ENCODE measurements at places on chromosomes 4 and X. TPM values are rescaled to one million over a fixed set of nuclear protein-coding genes. Genes with fewer than 3 reads are reported as not detected.

Gene XAGE5
- total RNA-seq, result not detected

Gene NXT2
- 4.6 TPM for total RNA-seq

DNA sequence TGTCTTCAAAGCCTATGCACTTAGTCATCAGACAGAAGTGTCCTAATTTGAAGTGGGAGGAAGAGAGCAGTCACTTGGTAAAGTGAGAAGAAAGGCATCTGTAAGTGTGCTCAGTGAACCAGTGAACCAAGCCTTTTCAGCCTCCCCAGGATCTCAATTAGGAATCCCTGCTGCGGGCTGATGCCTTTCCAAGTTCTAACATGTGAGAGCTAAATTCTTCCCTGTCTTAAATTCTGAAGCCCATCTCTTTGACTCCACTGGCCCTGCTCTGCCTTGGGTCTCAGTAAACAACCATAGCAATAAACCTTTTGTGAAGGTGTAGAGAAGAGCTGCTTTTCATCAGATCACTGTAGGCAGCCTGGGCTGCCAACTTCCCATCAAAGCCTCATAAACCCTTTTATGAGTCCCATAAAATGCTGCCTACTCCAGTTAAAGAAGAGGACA lies 701.2 kb upstream of the LCORL start:
- H3K4me1 ChIP-seq, result no peaks in the 10 kb centered on the region
- H3K27ac ChIP-seq, result no peak overlapping the region
- DNase-seq, result no peak
- no peak overlapping the region for H3K4me3 ChIP-seq

- no peaks in the 10 kb centered on the region for H3K4me1 ChIP-seq
- no peak overlapping the region for H3K4me3 ChIP-seq
- H3K36me3 ChIP-seq, result no peaks in the 10 kb centered on the region
- H3K27ac ChIP-seq, result no peak overlapping the region
- no peaks in the 10 kb centered on the region for H3K27me3 ChIP-seq
- DNase-seq, result no peak
Observed at GRCh38 chrX:153910446-153910845, 6.0 kb downstream of the AVPR2 start.

All from esophagus muscularis mucosa (tissue), 4 donors.